ENCODE measurements at places on chromosomes 2 and 18.

DNA sequence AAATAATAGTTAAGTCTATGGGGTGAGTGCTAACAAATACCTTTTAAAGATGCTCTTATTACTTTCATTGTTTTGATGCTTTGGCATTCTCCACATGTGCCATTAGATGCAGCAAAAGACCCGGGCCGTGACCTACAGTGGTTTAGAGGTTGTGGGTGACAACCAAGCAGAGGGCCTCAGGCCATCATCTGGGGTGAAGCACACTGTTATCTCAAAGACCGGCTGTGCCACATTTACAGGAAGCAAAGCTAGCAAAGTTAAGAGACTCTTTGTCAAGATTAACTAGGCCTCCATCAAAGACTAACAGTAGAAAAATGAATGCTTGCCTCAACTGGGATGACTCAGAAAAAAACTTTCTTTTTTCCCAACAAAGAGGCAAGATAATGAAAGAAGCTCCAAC lies 695.3 kb downstream of the SATB2 start:
- no peak for DNase-seq

DNA sequence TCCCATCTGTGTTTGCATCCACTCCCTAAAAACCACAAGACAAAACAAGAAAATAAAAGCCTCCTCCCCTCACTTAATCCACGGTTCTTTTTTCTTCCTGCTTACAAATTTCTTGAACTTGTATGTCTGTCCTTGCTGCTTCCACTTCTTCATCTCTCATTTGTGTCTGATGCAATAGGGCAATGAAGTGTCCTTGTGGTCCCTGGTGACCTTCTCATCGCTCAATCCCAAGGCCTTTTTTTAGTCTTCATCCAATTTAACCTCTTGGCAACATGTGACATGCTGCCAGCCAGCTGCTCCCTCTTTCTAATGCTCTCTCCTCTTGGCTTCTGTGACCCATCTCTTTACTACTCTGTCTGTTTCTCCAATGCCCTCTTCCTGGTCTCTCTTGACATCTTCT lies 87.6 kb downstream of the SEMA4F start:
- DNase-seq: no peak

GRCh38 chr18:45538444-45538843 lies 76.8 kb upstream of the SLC14A2 start:
- DNase-seq: no peak

- no peak for DNase-seq
Observed at GRCh38 chr2:38016219-38016618, 59.7 kb downstream of the CYP1B1 start.

- DNase-seq: no peak
Observed at GRCh38 chr18:53241161-53241560, 901.2 kb downstream of the DCC start.

GRCh38 chr2:26284132-26284531 lies 39.4 kb downstream of the HADHB start:
- DNase-seq: no peak

DNA sequence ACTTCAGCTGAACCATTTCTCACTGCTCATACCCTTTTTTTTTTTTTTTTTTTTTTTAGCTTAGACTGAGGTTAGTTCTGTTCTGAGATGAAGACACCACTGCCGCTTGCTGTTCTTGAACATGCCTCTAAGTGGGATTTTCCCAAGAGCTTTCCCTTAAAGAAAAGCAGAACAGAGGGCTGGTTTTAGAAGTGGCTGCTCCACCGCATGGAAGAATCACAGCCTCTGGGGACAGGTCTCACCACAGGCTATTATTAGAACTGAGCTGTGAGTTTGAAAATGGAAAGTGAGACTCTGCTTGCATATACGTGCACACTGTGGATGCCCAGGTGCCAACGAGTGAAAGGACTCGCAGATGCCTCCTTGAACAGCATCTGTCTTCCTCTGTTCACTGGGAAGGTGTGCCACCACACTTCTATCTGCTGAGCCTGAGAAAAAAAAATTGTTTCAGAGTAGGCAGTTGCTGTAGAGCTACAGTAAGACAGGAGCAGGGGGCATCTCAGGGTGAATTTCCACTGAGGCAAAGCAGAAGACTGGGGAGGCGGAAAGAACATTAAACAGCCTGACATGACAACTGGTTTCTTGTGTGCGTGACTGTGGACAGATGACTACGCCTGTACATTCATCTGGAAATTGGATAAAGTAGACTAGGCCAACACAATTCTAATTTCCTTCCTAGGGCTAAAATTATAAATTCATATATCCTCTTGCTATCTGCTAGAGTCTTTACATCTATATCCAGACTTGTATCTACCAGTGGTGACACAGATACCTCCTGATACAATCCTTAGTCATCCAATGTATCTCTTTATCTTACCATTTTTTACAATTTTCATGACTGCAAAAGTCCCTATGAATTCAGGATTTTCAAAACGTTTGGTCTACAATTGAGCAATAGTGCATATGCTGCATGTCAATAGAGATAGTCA lies 1045.7 kb upstream of the CELF4 start:
- no peak for DNase-seq

DNA sequence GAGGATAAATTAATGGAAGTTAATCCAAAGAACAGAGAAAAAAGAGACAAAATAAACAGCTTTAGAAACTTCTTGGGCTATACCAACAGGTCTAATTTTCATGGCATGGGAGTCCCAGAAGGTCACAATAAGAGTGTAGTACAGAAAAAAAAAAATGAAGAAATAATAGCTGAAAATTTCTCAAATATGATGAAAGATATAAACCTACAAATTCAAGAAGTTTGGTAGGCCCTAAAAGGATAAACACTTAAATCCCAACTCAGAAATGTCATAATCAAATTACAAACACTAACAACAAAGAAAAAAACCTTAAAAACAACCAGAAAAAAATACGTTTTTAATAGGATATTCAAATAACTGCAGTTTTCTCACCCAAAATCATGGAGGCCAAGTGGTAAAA lies 229.3 kb upstream of the ZEB2 start:
- DNase-seq: no peak

GRCh38 chr18:5518899-5519371 lies 24.9 kb downstream of the EPB41L3 start:
- no peak for DNase-seq

DNA sequence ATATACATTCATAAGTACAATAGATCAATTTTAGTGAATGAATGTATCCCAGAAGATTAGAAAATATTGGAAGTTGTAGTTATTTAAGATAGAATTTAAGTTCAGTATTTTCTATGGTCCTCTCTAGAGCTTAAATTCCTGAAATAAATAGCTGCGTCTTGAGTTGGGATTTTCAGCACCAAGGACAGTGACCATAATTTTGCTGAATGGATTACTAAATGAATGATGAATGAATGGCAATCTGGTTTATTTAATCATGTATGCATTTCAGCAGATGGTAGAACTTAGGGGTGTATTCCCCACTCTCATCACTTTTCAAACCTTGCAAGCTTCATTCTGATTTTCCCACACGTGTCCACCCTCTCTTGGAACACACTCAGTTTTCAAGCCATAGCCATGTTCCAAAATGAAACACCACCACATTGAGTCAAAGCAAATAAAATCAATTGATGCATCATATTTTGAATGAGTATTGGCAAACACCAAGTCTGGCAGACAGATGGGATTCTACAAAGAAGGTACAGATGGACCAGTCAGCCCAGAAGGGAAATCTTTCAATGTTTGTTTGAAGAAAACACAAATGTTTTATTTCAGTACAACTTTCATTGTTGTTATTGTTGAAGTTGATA lies 362.2 kb upstream of the NXPH2 start:
- DNase-seq: no peak

- DNase-seq: no peak
Observed at GRCh38 chr2:103739186-103739585, 977.4 kb downstream of the TMEM182 start.

DNA sequence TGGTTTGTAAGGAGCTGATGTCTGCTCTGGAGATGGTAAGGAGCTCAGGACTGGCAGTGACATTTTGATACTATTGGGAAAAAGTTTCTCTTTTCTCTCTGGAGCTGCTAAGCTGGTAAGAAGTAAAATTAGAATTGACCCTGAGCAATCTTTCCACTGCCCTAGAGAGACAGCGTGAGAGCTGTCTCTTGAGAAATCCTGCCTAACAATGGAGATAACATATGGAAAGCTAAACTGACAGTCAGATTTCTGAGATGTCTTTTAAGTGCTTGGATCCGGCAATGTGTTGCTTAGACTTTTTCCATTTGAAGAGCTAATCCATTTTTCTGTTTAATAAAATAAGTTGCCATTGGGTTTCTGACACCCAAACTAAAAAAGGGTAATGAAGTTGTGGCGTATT lies 302.4 kb downstream of the KCNS3 start:
- no peak for DNase-seq

DNA sequence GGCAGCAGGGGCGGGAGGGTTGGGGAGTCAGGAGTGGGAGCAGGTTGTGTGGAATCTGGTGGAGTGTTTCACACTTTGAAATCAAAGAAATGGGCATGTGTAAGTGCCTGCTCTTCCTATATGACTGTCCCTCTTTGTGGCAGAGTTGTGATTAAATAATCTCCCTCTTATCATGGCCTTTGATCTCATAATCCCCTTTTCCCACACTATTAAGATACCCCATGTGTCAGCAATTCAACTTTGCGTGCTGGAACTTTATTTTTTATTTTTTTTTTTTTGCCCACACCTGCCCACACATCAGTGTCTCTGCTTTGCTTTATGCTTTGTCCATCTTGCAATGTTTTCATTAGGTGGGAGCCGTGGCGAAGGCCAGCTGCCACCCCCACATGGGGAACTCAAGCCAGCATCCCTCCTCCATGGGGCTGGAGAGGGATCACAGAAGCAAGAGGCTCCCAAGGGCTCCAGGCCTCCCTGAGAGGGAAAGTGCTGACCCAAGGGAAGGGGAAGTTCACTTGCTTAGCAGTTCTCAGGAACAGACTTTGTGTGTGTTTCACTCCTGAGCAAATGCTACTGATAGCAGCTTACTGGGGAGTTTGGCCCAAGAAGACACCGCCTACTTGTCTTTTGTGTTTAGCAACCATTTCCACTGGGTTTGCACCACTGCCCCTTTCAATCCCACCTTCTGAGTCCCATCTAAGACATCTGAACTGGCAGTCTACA lies 243.4 kb downstream of the BCL11A start:
- peak; percentile 32 for DNase-seq

DNA sequence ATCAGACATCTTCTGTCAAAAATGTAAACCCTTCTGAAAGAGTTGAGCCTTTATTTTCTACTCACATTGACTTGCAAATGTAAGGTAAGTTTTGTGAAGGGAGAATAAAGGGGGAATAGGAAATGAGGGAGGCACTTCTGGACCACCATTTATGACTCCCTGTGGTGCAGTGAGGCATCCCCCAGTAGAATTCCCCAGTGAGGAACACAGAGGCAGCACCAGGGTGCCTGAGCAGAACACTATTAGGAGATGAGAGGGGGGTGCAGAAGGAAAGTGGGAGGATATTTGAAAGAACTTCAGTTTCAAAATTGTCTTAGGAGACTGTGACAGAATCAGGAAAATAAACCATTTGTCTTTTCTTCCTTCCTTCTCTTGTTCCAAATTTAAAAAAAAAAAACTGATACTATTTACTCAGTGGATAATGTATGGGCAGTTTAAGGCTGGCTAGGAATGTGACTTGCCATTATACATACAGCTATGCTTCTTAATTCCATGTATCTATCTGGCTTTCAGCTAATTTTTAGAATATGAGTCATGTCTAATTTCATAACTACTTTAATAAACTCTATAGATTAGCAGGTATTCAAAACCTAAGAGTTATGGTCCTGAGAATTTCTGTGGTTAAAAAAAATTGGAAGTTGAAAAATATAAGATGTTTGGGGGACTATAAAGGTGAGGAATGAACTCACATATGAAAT lies 478.1 kb upstream of the CHAC2 start:
- no peak for DNase-seq

- no peak for DNase-seq
Observed at GRCh38 chr2:240499309-240500301, 58.2 kb downstream of the ANKMY1 start.

- DNase-seq: no peak
Observed at GRCh38 chr18:45521777-45522176, 93.5 kb upstream of the SLC14A2 start.

DNA sequence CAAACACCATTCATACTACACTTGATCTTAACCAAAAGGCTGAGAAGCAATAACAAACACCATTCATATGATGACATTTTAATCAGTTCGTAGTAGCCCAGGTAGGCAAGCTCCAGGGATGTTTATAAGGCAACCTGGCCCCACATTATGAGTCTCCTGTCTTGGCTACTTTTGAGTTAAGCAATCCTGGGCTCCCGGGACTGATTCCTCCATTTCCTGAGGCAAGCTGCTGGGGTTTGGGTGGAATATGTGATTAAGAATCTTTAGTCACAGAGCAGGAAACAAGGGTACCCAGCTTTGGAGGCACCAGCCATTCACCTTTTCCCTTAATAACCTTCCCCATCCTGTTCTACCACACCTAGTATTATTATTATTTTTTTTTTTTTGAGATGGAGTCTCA lies 24.5 kb upstream of the SPRED2 start:
- no peak for DNase-seq

- DNase-seq: no peak
Observed at GRCh38 chr2:205754924-205755321, 72.6 kb downstream of the NRP2 start.

- no peak for DNase-seq
Observed at GRCh38 chr2:15846626-15847025, 93.7 kb upstream of the MYCN start.

- DNase-seq: no peak
Observed at GRCh38 chr2:126506786-126507185, 149.2 kb upstream of the GYPC start.

DNA sequence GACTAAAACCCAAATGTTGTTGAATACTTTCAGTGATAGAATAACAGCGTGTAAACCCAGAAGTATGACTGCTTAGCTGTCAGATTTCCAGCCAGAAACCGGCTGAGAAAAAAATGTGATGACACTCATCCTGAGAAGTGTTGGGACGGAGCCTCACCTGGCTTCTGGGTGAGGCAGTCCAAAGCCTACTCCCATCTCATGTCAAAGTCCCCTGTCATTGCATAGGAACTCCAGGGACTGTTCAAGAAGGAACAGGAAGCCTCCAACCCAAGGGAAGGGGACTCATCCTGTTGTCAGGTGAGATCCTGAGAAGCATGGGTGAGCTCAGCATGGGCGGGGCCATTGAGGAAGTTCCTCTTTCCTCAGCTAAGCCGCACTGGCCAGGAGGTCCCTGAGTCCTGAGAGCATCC lies 11.3 kb upstream of the CHRNA1 start:
- no peak for DNase-seq

DNA sequence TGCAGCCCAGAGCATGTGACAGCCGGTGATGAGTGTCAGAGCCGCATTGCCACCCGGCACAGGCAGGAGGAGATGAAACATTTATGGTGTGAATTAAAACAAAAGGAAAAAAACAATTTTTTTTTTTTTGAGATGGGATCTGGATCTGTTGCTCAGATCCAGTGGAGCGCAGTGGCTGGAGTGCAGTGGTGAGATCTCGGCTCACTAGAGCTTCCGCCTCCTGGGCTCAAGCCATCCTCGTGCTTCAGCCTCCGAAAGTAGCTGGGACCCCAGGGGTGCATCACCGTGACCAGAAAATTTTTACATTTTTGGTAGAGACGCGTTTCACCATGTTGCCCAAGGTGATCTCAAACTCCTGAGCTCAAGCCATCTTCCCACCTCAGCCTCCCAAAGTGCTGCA lies 182.1 kb upstream of the SALL3 start:
- no peak for DNase-seq

All from ecto neural progenitor cell (in vitro differentiated cells).